Ascending aorta (tissue), 2 donors: ENCODE measurements at places on chromosomes 5 and 9. TPM values are rescaled to one million over a fixed set of nuclear protein-coding genes. Genes with fewer than 3 reads are reported as not detected.

GRCh38 chr9:27261517-27262211, 35.3 kb downstream of the EQTN start:
- H3K27me3 ChIP-seq: no peaks in the 10 kb centered on the region

DNA sequence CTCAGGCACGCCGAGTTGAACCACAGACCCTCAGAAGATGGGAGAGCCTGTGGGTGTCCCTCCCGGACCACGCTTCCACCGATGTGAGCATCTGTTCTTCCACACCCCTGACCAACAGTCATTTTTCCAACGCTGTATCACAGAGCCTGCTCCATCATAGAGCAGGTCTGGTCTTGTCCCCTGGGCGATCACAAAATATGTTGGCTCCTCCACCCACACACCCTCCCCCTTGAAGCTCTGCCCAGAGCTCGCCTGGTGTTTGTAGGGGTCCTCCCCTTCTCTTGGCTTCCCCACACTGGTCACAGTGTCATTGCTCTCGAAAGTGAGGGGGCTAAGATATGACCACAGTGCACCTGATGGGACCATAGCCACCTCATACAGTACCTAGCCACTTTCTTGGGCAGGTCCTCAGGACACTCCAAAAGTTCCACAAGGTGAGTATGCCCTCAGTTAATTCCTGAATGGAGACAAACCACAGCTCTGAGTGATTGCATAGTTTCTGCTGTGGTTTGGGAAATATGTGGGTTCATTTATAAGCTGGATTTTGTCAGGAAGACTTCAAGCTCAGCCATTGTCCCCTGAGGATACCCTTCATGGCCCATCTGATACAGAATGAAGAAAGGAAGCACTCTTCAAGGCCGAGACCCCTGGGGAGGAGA, 3.5 kb upstream of the ZNF618 start:
- no peak for DNase-seq
- no peak overlapping the region for H3K4me3 ChIP-seq
- H3K36me3 ChIP-seq: no peaks in the 10 kb centered on the region
- H3K27ac ChIP-seq: no peak overlapping the region
- H3K4me1 ChIP-seq: peaks cover 3% of the 10 kb centered on the region

GRCh38 chr5:176935017-176935416, 35.9 kb upstream of the HK3 start:
- H3K27me3 ChIP-seq: no peaks in the 10 kb centered on the region
- no peak overlapping the region for H3K27ac ChIP-seq
- H3K36me3 ChIP-seq: peaks cover 46% of the 10 kb centered on the region
- no peak for DNase-seq

GRCh38 chr5:7741415-7742065, 109.4 kb downstream of the CFAP90 start:
- H3K36me3 ChIP-seq: no peaks in the 10 kb centered on the region
- no peak overlapping the region for H3K27ac ChIP-seq
- H3K27me3 ChIP-seq: no peaks in the 10 kb centered on the region
- no peak for DNase-seq

GRCh38 chr5:177608243-177609075, 8.5 kb downstream of the B4GALT7 start:
- no peak overlapping the region for H3K4me3 ChIP-seq
- no peaks in the 10 kb centered on the region for H3K27me3 ChIP-seq
- H3K36me3 ChIP-seq: peaks cover 11% of the 10 kb centered on the region
- no peaks in the 10 kb centered on the region for H3K4me1 ChIP-seq

The TPPP gene
- 13.8 TPM for total RNA-seq

The SLC4A9 gene
- not detected for total RNA-seq

The TTC23L gene
- total RNA-seq: not detected

DNA sequence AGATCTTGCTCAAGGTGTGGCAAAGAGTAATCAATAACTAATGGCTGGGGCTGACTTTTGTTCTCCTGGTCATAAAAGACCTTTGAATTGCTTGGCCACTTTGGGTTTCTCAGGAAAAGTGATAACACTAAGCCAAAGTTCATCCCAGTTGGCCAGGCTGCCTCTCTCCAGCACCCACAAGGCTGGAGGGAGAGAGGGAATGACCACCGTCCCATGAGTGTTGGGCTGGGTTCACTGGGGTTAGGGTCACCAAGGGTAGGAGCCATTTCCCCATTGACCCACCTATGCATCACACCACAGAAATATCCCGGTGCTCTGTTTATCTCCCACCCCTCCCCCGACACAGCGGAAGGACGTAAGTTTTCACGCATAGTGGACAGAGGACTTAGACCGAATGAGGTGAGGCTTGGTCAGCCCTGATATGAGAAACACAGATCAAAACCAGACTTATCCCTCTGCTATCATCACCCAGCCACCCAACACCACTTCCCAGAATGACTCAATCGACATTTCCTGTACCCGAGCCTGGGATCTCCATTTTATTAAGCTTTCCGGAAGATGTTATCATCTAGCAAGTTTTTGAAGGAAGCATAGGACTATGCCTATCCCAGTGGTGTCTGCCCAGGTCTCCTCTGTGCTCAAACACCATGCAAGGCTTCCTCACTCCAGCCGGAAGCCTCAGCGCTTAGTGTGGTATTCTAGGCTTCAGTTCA, 27.0 kb upstream of the PPARGC1B start:
- no peaks in the 10 kb centered on the region for H3K36me3 ChIP-seq
- no peak for DNase-seq
- H3K27me3 ChIP-seq: no peaks in the 10 kb centered on the region
- H3K4me1 ChIP-seq: no peaks in the 10 kb centered on the region
- no peak overlapping the region for H3K27ac ChIP-seq

DNA sequence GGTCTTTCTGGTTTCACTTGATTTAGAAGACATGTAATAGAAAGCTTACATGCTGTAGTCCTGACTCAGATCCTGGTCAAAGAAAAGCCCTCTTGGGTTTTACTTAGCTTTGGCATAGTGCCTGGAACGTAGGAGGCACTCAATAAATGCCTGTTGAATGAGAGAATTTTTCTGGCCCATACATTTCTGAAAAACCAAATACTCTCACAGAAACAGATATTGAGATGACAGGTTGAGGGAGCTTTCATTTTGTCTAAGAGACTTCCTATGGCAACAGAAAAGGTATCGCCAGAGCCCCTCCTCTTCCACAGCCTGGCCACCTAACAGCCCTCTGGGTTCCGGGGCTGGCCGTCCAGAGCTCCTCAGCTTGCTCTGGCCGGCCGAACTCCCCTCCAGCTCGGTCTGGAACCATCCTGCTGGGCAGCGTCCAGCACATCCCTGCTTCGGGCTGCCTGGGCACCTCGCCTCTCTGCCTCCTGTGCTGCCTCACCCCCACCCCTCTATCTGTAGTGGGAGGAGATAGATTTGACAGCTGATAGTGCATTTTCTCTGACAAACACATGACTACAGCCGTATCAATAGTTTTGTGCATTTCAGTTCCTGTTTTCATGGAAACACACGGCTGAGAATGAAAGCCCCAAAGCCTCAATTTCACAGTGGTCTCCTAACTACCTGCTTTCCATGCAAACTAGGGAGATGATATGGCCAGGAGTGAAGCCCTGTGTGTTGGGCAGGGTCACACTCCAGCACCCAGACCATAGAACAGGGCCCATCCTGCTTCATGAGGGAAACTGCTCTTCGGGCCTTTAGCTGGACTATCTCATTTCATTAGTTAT, 1.1 kb downstream of the IL4 start:
- H3K27ac ChIP-seq: peak overlapping the region; percentile 95
- no peaks in the 10 kb centered on the region for H3K36me3 ChIP-seq
- H3K4me1 ChIP-seq: peaks cover 9% of the 10 kb centered on the region
